ENCODE measurements at places on chromosomes 5 and 9.
A peak's percentile ranks its signal among the peaks of the same experiment; 100 is the strongest.

DNA sequence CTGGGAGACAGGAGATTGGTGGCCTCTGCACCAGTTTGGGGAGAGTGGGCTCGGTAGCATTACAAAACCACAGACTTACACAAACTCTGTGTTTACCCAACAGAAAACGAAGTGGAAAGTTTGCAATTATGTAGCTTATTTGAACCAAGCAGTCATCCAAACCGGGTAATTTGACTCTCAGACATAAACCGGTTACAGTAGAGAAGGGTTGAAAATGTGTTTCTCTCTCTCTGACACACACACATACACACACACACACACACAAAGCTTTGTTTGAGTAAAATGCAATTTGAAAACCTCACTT lies 97.1 kb upstream of the ZNF608 start:
- no peak for DNase-seq

DNA sequence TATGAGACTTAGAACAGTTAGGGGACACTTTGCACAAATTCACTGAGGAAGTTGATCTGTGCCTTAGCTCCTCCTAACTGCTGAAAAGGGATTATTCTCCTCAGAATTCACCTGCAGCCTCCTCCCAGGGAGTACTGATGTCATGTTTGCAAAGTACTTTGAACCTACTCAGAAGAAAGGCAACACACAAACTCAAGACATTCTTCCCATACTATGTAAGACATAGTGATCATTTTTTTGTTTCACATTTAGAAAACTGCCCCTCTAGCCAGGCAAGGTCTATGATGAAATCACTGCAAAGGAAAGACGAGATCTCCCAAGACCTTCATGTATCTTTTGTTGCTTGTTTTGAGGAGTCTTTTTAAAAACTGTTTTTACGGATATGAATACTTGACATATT lies 10.6 kb upstream of the VLDLR start:
- DNase-seq, result no peak

DNA sequence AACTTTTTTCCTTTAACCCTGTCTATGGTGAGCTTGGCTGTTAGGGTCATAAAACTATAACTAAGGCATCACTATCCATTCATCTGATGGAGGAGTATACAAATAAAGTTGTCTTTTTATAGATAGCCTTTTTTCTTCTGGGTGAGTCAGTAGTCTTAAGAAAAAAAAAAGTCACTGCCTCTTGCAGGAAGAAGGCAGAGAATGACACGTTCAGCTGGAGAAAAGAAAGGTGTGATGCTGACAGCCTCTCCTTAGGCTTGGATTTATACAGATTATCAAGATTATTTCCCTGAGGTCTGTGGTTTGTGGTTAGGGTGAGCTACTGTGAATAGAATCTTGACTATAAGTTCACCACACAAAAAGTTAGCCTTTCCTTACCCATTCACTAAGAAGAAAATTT lies 23.0 kb downstream of the EPB41L4B start:
- no peak for DNase-seq

GRCh38 chr5:176650354-176650884 lies 3.1 kb downstream of the TSPAN17 start:
- DNase-seq, result no peak

DNA sequence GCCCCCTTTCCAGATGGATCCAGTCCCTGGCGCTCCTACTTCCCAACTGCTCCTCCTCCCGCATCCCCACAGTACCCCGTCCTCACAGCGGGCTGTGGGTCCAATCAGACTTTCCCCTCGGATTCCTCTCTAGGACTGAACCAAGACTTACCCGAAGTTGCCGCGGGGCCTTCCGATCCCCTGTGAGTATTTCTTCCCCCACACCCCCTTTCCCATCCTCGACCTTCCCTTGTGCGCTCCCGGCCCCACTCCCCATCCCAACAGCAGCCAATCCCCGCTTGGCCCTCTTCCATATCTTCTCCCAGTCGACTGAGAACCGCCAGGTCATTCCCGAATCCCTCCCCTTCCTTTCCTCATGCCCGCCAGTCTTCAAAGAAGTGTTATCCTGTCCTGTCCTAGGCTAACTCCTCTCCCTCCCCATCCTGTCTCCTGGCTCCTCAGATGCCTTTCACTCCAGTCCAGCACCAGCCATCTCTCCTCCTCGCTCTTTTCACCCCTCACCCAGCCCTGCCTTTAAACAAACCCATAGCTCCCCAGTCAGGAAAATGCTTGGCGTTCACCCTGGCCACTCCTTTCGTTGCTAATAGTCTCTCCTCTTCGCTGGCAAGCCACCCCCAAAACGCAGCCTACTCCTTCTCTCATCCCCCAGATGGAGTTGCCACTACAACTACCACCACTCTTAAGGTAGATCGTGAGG lies 646 bp downstream of the SWI5 start:
- no peak for DNase-seq

GRCh38 chr5:124658867-124659557 lies 87.4 kb downstream of the ZNF608 start:
- DNase-seq, result peak; percentile 78

GRCh38 chr9:131628459-131629225 lies 83.3 kb downstream of the PRRT1B start:
- no peak for DNase-seq

- DNase-seq, result no peak
Measured at GRCh38 chr5:57033103-57033502, 81.2 kb upstream of the MIER3 start.

DNA sequence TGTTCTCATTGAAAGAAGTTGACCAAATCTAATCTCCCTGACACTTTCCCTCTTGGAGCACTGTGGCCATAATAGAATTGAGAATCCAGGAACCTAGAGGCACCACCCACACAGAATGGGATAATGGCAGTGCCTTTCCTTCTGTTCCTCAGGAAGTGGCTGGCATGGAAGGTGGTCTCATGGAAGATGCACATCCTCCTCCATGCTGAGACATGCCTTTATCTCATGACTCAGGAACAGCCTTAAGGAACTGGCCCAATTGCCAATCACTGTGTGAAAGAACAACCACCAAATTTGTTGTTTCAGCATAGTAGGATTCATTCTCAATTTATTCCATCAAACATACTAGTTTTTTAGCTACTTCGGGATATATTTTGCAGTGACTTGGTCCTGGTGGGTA lies 137.5 kb upstream of the RASGRF2 start:
- DNase-seq, result no peak

DNA sequence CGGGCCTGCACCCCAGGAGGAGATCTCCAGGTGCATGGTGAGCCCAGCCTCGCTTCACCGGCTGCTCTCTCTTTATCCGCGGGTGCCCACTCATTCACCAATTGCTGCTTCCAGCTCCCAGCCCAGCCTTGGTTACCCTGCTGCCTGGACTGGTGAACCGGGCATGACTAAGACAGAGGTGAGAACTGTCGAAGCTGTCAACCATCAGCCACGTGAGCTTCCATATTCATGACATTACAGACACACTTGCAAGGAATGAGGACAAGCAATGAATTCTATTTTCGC lies 220.5 kb downstream of the ROR2 start:
- DNase-seq, result no peak

DNA sequence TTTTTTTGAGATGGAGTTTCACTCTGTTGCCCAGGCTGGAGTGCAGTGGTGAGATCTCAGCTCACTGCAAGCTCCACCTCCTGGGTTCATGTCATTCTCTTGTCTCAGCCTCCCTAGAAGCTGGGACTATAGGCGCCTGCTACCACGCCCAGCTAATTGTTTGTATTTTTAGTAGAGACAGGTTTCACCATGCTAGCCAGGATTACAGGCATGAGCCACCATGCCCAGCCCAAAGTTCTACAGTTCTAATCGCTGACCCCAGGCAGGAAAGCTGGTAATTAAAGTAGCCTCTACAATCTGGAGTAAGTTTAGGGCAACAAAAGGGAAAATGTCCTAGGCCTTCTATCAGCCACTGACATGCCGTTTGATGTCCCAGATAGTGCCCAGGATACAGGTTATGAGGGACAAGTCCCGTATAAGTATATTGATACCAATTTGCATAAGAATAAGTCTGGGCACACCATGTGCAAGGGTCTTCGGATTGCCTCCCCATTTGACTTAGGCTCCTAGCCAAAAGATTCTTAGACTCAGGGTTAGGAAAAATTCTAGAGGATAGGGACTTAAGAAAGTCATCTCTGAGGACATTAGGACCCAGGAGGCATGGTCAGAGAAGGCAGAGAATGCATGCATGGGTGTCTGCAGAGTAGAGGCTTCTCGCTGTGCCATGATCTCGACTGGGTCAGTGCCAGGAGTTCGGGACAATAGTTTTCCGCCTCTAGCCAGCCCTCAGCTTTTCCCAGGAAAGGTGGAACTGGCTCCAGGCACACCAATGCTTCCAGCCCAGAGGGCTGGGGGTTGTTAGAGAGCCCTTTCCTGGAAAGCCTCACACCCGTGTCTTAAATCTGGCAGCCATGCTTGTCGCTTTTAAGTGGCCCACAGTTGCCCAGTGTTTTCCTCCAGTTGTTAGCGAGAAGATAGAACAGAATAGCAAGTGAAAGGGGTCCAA lies 1111.1 kb downstream of the TAF11L14 start:
- DNase-seq, result peak; percentile 47

GRCh38 chr9:16247188-16247875 lies 623.1 kb downstream of the BNC2 start:
- no peak for DNase-seq

DNA sequence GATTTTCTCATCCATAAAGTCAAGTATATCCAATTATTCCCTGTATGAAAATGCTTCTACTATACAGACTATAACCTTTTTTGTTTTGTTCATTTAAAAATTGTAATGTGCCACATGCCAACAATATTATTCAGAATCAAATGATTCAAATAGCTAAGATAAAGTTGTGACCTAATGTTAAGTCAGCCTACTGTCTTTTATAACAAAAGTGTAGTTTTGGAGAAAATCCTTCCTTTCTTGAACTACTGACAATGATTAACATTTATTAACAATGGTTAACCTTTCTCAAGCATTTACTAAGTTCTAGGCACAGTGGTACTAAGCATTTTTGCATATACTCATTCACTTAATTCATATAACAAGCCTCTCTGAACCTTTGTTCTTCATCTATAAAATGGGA lies 25.0 kb downstream of the CSF2 start:
- no peak for DNase-seq

DNA sequence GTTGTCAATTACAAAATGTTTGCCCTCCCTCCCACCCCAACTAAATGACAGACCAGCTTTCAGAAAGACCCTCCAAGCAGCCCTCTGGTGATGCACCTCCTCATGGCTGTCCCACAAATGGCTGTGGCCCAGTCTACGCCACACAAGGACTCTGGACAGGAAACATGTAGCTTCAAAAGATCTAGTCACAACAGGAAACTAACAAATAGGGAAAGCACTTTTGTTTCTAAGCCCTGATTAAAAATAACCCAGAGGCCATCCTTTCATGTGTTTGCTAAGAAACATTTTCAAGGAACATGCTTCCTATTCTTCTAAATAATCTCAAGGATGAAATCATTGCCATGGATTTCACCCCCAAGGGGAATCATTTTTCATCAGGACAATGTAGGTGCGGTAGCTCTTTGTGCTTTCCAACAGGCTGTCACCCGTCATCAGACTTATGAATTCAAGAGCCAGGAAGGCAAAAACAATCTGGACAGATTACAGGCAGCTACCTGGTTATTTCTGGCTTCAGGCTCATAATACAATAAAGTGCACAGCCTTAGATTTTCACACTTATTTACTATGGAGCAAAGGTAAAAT lies 20.1 kb downstream of the PCSK1 start:
- no peak for DNase-seq

DNA sequence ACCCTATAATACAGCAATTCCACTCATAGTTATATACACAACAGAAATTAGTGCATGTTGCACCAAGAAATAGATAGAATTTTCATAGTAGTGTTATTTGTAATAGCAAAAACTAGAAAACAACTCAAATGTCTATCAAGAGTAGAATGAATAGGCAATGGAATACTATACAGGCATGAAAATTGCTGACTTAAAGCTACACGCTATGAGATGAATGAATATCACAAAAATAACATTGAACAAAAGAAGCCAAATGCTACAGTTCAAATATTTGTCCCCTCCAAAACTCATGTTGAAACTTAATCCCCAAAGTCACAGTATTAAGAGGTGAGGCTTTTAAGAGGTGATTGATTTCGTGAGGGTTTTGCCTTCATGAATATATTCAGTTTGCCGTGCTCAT lies 215.1 kb downstream of the FRMD3 start:
- DNase-seq, result no peak

DNA sequence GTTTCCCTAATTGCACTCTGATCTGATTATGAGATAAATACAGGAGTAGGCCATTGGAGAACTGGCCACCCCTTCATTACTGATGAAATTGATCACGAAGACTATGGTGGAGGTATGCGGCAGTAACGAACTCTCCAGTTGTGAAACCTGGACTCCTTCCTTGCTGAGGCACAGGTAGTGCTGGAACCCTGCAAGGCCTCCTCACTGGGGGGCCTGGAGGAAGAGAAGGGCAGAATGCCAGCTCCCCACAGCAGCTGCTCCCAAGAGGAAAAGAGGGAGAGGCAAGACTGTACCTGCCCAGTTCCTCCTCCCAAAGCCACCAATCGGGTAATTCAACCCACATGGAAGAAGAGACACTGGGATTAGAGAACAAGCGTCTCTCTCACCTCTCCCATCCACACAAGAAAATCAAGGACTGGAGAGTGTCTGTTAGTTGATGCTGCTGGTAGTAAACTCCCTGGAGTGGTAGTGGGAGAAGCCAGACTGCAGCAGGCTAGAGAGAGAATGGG lies 19.1 kb upstream of the TRIO start:
- DNase-seq, result no peak

DNA sequence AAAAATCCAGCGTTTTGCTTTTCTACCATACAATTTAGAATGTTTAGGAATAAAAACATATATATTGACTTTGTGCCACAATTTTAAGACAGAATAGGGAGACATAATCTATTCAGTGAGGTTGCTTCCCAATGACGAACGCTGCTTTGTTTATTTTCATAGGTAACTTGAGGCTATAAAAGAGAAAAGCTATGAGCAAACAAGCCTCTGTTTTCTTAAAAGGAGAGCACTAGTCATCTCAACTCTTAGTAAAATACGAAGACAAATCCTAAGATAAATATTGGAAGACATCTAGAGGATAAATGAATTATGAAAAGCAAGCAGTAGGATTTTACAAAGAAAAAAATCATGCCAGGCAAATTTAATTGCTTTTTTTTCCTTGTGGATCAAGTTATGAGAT lies 363.6 kb downstream of the ANXA1 start:
- no peak for DNase-seq

DNA sequence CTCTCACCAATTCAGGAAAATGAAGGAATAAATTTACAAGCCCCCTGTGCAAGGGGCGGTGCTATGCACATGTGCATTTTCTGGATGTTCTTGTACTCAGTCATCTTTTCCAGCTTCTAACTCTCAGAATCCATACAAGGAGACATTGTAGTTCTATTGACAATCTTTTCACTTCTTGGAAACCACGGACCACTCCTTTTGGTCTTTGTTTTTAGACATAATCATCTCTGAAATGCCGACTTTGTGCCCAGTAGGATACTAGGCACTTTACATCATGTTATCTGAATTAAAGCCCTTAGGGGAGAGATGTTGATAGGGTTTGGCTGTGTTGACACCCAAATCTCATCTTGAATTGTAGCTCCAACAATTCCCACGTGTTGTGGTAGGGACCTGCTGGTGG lies 322.6 kb upstream of the WWC1 start:
- DNase-seq, result no peak
